ENCODE measurements at places on chromosomes 1 and 21. TPM values are rescaled to one million over a fixed set of nuclear protein-coding genes. Genes with fewer than 3 reads are reported as not detected.

- peak; percentile 44 for DNase-seq
These were observed 636 bp downstream of the INTS3 start for GRCh38 chr1:153728305-153729066.

CHIA gene
- not detected for total RNA-seq

PLA2G2C gene
- total RNA-seq, result not detected

ILDR2 gene
- 5.0 TPM for total RNA-seq
